ENCODE measurements at places on chromosomes 2 and 18.

DNA sequence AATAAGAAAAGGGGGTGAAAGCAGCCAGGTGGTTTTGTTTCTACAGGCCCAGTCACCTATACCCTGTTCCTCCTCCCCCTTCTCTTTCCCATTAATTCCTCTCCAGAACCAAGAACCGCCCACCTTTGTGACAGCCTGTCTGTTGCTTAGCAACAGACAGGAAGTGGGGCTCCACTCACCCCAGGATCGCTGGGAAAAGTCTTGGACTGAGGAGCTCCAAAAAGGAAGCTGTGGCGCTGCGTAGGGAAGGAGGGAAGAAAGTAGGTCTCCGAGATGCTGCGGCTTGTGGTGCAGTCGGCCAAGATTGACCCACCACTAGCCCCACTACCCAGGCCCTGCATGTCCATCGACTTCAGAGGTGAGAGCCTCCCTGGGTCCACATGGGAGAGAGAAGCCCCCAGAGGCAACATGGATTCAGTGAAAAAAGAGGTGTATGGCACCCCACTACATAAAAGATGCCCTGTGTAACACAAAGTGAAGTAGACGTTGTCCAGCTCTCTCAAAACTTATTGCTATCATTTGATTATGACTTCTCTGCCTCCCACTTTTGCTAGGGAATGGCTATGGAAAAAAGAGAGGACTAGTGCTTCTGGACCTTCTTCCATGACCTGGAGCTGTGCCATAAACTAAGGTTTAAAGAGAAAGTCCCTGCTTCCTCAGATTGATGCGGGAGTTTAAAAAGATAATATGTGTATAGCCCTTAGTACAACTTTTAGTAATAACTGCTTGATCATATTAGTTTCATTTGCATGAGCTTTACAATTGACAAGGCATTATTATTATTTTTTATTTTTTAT is at the start of gene FER1L5:
FER1L5 (plus strand) TSS at position 201 of the 797 bp plus-strand sequence; CDS start at position 274, 73 bp downstream.
- DNase-seq, result no peak

DNA sequence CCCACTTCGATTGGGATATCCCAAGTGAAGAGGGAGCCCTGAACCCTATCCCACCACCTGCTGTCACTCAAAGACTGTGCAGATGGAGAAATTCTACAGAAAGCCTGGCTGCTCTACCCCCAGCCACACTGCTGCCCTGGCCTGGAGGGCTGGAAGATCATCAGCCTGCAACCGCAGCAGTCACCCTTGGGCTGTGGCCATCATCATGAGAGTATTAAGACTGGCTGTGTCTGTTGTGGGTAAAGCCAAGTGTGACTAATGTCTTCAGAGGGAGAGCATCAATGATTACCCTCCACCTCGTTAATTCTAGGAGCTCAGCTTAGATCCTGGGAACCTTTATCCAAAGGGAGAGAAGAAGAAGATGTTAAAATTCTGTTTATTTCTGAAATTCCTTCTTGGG is 221.5 kb downstream of the TFCP2L1 start:
- no peak for DNase-seq

DNA sequence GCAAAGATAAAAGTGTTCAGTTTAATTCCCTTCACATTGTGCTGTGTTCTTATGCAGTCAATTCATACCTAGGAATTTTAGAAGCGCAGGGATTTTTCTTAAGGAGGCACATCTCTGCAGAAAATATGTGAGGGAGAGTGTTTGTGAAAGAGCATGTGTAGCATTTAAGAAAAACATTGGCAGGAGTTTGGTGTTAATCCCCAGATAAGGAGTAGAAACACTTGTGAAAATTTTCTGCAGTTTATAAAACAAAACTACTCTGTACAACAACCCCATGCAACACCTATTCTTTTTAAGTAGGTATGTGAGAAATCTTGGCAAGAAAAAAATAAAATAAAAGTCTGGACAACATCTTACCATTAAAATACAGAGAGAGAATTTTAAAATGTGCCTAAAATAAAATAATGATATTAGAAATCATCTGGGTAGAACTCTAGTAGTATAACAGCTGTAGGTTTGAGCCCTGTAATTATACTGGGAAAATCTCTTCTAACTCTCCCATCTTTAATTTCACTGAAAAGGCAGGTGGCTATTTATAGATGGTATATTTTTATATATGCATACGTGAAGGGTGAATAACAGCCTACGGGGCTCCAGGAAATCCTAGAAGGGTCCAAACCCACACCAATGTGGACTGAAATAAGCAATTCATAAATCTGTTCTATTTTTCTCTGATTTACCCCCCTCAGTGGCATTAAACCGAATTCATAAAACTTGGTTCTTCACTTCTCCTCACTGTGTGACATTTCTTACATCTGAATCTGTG is 6.6 kb downstream of the FZD7 start:
- DNase-seq, result no peak

- DNase-seq, result peak; percentile 60
These were observed at the start of gene CTNNA2 for GRCh38 chr2:79512442-79513401. Gene CTNNA2, plus strand, starts transcription at chr2:79513051.

DNA sequence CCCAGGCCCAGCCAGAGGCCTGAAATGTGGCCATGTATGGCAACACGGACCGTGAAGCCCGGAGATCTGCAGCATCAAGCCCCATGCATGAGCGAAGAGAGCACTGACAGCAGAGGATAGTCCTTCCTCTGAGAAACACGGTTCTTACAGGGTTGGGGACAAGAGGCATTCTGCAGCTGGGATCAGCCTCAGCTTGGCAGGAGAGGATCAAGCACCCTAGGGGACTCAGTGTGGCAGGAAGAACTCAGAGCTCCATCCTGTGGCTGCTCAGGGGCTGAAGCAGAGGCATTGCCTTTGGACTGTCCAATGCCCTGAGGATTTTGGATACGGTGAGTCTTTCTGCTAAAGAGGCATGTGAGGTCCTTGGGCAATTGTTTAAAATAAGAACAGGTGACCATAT is 368.7 kb downstream of the ZNF516 start:
- DNase-seq, result peak; percentile 38

- peak; percentile 87 for DNase-seq
These were observed 27.0 kb downstream of the TMEM200C start for GRCh38 chr18:5868218-5868854.

DNA sequence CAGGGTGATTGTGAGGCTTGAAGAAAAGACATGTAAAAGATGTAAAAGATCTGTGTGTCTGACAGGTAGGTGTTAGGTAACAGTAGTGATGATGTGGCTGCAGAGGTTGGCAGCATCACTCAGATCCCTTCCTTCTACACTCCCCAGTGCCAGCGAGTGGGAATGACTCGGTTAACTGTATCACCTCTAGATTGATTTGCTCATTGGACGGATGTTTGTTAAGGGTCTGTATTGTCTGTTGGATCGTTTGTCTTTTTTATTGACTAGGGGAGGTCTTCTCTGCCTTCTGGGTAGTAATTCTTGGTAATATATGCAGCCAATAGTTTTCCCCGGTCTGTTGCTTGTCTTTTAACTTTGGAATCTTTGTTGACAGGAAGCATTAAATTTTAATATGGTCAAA is 44.8 kb upstream of the CNGA3 start:
- DNase-seq, result no peak

DNA sequence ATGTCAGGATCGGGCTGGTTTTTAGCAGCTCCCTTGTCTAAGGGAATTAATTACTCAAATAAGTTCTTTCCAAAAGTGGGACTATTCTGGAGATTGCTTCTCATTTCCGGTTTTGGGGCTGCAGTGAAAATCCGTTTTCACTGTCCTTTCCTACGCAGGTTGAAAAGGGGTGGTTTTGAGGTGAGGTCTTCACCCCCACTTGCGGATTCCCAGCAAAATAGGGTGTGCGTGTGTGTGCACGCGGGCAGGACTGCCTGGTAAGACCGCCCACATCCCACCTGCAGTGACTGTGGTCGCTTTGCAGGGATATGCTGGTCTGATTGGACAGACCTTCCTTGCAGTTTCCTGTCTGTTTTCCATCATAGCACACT is 472 bp upstream of the PLEKHM3 start:
- no peak for DNase-seq

GRCh38 chr2:148592791-148593190 is 51.8 kb upstream of the EPC2 start:
- DNase-seq, result no peak

- DNase-seq, result peak; percentile 81
These were observed 24.5 kb upstream of the HPCAL1 start for GRCh38 chr2:10278029-10278762.

DNA sequence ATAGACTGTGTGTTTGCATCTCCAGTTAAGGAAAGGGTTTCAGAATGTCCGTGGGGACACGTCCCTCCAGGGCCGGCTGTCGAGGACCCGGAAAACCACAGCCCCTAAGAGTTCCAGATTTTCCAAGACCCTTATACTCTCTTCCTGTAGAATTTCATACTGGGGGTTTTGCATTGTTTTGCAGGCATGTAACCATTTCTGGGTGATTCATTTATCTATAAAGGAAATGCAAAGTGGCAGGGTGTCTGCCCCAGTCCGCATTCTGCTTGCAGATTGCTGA is 8.5 kb downstream of the SP9 start:
- no peak for DNase-seq

DNA sequence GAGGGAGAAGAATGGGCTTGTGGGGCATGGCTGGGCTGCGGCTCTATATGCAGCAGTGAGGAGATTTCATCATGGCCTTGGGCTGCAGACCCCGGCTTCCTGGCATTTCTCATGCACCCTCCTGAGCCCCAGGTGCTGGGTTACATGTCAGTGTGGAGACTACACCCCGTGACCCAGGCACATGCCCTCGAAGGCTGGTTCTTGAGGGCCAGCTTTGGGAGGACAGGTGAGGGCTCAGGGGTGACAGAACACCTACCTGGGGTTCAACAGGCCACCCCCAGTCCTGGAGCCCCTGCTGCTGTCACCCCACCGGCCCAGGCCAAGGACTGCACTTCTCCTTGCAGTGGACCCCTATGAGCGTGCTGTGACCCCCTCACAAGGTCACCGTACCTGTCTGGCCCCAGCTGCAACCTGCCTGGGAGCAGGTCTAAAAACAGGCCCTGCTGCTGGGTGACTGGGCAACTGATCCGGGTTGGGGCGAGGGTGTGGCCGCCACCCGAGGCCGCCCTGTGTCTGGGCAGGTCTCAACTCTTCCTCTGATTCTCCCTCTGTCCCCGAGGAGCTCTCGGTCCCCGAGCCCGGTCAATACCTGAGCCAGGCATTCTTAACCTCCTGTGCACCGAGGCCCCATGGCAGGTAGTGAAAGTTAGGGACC is 94.8 kb upstream of the OTOS start:
- no peak for DNase-seq

GRCh38 chr2:212424082-212424481 is 114.5 kb downstream of the ERBB4 start:
- DNase-seq, result no peak

DNA sequence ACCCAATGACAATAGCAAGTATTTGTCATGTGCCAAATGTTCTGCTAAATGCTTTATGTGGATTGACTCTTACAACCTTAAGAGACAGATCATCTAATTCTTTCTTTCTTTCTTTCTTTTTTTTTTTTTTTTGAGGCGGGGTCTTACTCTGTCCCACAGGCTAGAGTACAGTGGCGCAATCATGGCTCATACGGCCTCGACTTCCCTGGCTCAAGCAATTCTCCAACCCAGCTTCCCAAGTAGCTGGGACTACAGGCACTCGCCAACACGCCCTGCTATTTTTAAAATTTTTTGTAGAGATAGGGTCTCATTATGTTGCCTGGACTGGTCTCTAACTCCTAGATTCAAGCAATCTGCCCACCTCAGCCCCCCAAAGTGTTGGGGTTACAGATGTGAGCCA is 21.4 kb downstream of the TMEM247 start:
- no peak for DNase-seq

DNA sequence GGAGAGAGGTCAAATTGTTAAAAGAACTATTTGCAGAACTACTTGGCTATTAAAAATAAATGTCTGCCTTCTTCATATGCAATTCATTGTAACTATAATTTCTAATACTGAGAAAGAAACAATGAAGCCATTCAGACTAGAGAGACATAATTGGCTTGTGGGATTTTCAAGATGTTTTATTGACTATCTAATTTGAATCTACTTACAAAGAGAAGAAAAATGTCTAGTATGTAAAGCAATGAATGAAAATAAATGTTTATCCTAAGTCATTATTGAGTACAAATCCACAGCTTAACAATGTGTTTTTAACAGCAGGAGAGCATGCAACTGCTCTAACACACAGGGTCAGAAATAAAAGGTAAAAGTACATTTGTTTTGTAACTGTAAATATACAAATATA is 19.2 kb downstream of the RMP24 start:
- no peak for DNase-seq

DNA sequence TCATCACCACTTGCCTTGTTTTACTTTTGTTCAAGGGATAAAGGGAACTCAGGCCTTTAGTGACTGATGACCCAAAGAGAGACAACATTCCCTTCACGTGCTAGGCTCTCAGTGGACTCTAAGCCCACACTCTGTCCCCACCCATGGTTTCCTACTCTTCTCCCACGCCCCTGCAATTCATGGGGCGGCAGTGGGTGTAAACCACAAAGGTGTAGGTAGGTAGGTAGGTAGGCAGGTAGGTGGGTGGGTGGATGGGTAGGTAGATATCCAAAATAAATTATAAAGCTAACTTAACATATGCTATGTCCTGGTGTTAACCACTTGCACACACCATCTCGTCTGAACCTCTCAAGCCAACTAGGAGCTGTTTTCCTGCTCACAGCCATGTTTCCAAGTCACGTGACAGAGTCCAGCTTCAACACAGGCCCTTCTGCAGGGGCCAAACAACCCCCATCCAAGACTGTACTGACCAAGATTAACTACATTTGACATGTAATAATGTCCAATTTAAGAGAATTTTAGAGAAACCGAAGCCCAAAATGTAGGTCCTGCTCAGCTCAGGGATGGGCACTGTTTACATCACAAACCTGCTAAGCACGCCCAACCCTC is 33.7 kb downstream of the DNMT3A start:
- no peak for DNase-seq

- DNase-seq, result no peak
These were observed 5.5 kb upstream of the NEMP2 start for GRCh38 chr2:190540048-190540447.

GRCh38 chr2:201857326-201857725 is 51.0 kb downstream of the CDK15 start:
- DNase-seq, result no peak

- no peak for DNase-seq
These were observed 2.0 kb downstream of the IL1A start for GRCh38 chr2:112782234-112782799.

- no peak for DNase-seq
These were observed 127.5 kb downstream of the COL4A4 start for GRCh38 chr2:227036527-227036926.

GRCh38 chr2:228613133-228613850 is 431.8 kb upstream of the SPHKAP start:
- no peak for DNase-seq

- DNase-seq, result peak; percentile 49
These were observed 2.0 kb downstream of the RAPH1 start for GRCh38 chr2:203532957-203533658.
